ENCODE measurements at places on chromosomes 4 and X.
A peak's percentile ranks its signal among the peaks of the same experiment; 100 is the strongest.

DNA sequence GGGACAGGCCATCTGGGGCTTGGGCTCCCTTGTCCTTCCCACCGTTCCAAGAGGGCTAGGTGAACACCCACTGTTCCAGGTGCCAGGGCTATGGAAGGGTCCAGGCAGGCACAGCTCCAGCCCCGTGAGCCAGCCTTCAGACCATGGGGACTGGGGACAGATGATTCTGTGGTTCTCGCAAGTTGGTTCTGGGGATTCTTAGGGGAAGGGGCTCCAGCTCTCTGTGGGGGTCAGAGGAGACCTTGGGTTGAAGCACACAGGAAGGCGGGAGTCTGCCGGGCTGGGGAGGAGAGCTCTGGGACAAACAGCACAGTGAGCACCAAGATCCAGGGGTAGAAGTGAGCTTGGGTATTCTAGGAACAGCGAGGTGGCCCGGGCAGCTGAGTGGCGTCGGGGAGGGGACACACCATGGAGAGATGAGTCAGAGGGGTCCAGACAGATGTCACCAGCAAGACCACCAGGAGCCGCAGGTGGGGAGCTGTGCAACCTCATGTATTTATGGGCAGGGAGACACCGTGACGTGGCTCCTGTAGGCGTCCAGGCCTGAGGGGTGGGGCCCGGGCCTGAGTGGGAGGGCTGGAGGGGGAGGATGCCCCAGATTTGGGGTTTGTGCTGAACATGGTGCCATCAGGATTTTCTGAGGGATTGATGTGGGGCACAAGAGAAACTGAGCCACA is 48.8 kb upstream of the HMX1 start:
- DNase-seq: no peak

- DNase-seq: no peak
Measured at GRCh38 chr4:20621476-20621875, 78.8 kb upstream of the PACRGL start.

GRCh38 chrX:41026702-41027078 is 58.6 kb upstream of the USP9X start:
- DNase-seq: no peak

- no peak for DNase-seq
Measured at GRCh38 chrX:148084611-148085010, 103.5 kb downstream of the FMR1NB start.

- no peak for DNase-seq
Measured at GRCh38 chr4:7722766-7723387, 216.8 kb downstream of the AFAP1 start.

GRCh38 chr4:75004755-75005668 is 72.1 kb downstream of the PARM1 start:
- DNase-seq: no peak

DNA sequence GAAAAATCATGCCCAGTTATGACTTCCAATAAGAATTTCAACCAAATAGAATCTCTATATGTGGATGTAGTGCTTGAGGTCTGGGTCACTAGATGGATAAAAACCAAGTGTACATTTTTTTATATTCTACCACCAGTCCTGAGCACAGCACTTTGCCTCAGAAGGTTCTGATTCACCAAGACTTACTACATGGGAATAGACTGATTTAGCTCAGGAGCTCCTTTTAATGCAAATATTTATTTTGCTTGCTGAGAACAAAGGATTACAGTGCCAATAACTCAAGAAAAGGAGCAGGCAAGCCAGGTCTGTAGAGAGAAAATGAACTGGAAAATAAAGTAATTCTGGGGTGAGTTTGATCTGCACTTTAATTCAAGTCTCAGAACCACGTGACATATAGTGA is 6.4 kb upstream of the XK start:
- no peak for DNase-seq

DNA sequence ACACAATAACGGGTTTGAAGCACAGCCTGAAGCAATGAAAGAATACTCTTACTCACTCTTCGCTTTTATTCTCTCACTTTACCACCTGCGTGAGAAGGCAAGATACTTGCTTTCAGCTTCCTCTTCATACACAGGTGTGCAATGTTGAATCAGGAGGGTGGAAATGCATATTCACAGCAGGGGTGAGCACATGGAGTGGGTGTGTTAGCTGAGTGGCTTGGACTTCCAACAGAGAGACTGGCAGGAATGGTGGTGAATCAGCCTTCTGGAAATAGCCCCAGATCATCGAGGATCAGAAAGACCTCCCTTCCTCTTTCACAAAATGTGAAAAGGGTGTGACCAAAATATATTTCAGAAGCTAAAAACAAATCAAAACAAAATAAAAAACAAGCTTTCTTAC is 521.2 kb downstream of the STIM2 start:
- DNase-seq: no peak

GRCh38 chrX:25158635-25159034 is 142.9 kb upstream of the ARX start:
- no peak for DNase-seq

- DNase-seq: no peak
Measured at GRCh38 chrX:2401590-2402360, 99.0 kb downstream of the DHRSX start.

- no peak for DNase-seq
Measured at GRCh38 chrX:125394449-125394848, 74.8 kb downstream of the TEX13C start.

GRCh38 chr4:117378942-117379341 is 293.6 kb upstream of the TRAM1L1 start:
- DNase-seq: no peak

DNA sequence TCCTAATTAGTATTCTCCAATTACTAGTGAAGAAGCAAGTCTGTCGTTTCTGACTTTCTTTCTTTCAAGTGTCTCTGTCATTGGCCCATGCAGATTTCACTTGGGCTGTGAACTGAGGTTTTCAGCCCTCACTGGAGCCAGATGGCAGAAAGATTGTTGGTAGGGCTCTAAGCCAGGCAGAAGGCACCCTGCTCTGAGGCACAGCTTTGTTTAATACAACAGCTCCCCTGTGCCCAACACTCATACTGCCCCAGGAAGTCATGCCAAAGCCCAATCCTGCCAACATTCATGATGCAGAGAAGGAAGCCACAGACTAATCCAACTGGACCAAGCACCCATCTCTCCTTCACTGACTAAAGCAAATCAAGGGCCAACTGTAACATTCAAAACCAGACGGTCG is 117.1 kb upstream of the FRG1 start:
- DNase-seq: no peak

GRCh38 chrX:11944501-11944900 is 186.5 kb downstream of the MSL3 start:
- DNase-seq: no peak

GRCh38 chrX:7091923-7092322 is 55.6 kb upstream of the STS start:
- no peak for DNase-seq

GRCh38 chrX:104749951-104750610 is 184.1 kb downstream of the IL1RAPL2 start:
- no peak for DNase-seq

GRCh38 chr4:26343038-26343398 is 22.2 kb downstream of the RBPJ start:
- DNase-seq: no peak

GRCh38 chrX:2589186-2590020 is 88.6 kb upstream of the DHRSX start:
- no peak for DNase-seq

GRCh38 chrX:4263030-4263803 is 549.8 kb upstream of the PRKX start:
- DNase-seq: no peak

DNA sequence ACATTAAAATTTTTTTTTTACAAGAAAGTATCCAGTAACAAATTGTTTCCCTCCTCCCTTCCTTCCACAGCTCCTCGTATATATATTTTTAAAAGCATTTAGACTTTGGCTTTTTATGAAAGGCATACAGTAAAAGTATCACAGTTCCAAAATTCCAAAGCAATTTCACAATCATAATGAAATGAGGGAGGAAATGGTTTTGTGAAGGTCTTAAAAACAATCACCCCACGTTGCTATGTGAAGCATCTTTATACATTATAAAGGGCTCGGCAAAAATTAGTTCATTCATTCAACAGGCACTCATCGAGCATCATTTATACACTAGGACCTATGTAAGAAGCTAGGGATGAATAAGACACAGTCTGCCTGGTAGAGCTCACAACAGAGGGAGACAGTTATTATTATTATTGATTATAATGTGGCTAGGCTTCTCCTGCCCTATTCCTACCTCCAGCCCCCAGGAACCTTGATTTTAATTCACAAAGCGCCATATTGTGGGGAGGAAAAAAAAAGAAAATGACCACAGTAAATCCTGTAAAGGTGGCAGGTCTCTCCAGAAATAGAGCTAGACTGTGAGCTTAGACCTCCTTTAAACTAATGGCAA is 239.9 kb downstream of the MAML3 start:
- no peak for DNase-seq

- DNase-seq: no peak
Measured at GRCh38 chrX:20471483-20471882, 204.8 kb upstream of the RPS6KA3 start.

DNA sequence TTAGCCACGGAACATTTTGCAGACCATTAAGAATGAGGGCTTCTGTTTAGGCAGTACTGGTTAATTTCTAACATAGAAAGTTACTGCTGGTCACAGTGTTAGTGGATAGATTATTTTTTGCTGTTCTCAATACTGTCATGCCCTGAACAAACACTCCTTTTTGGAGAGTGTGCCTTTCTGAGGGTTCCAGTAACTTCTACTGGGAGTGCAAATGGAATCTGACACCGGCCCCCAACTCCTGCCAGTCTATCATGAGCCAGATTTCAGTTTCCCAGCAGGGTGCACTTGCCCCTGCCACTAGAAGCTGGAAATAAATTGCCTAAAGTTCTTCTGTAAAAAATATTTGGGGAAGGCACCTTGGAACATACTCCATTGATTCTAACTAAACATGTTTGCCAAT is 224.4 kb upstream of the GPC4 start:
- DNase-seq: no peak

- no peak for DNase-seq
Measured at GRCh38 chrX:119709630-119710029, 16.7 kb upstream of the SEPTIN6 start.

GRCh38 chr4:123477711-123478209 is 81.2 kb downstream of the SPRY1 start:
- DNase-seq: peak; percentile 64

DNA sequence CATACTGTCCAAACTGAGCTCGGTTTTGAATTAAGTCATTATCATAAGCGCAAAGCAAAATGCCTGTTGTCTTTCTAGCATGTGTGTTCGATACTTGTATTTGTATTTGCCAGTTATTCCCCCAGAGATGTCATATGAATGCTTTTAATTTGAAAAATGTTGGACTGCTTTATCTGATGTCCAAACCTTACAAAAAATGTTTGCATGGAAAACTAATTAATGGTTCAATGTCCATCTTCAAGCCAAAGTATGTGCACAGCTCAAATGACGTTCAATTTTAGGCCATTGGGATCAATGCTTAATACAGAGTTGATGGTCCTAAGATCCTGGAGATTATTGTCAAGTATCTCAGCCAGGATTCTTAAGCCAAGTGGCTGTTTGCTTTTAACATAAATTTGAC is 17.2 kb upstream of the HPGDS start:
- no peak for DNase-seq

DNA sequence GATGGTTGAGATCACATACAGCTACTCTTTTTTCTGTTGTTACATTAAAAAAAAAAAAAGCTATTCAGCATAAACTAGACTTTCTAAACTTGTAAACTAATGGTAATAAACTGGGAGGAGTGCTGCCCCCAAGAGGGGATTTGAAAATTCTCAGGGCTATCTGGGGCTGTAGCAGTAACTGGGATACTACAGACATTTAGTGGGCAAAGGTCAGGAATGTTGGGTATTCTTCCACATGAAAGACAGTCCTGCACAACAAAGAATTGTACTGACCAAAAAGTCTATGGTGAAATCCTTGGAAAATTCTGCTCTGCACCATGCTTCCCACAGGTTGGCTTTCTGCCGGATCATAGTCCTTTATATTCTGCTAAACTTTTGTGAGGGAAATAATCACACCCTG is 232.6 kb upstream of the BOD1L1 start:
- no peak for DNase-seq

GRCh38 chrX:1354036-1355019 is 17.7 kb downstream of the IL3RA start:
- DNase-seq: no peak
